Stimulated activated CD8-positive, alpha-beta memory T cell treated with anti-CD3 and anti-CD28 coated beads, Interleukin-4, amount 100 ng/mL, for 24 hours (primary cell): ENCODE measurements at places on chromosomes 16 and 17.

DNA sequence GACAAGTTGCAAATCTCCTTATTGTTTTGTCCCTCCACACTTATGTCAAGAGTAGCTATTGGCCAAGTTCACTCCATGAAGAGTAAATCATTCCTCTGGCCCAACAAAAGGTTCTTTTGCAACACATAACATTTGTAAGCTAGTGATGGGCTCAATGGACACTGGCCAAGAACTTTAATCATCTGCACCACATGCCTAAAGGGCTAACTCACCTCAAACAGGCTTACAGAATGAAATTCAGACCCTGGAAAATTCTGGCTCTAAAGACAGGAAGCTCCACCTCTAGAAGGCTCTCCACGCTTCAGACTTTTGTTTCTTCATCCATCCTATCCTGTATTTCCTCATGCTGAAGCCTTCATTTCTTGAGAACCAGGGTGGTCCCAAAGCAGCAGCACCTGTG is 10.9 kb upstream of the ANKFN1 start:
- no peak for DNase-seq

- DNase-seq, result no peak
These were observed 60.5 kb upstream of the HS3ST2 start for GRCh38 chr16:22753451-22753850.

GRCh38 chr17:12089809-12090384 is 69.2 kb downstream of the MAP2K4 start:
- DNase-seq, result no peak

DNA sequence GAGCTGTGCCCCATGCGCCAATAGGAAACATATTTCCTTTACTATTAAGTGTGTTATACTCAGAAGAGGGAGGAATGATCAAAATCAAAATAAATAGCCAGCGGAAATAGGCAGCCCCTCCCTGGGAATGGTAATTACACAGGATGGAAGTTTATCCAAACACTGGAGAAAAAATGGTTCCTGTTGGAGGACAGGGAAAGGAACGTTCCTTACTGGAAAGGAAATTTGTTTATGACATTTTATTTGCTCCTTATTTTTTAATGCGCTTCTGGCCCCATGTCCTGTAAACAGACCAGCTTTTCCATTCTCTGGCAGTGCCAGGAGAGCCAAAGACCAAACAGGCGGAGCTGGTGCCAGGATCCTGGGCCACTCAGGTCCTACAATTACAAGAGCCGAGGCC is 273.7 kb downstream of the SOX9 start:
- no peak for DNase-seq

DNA sequence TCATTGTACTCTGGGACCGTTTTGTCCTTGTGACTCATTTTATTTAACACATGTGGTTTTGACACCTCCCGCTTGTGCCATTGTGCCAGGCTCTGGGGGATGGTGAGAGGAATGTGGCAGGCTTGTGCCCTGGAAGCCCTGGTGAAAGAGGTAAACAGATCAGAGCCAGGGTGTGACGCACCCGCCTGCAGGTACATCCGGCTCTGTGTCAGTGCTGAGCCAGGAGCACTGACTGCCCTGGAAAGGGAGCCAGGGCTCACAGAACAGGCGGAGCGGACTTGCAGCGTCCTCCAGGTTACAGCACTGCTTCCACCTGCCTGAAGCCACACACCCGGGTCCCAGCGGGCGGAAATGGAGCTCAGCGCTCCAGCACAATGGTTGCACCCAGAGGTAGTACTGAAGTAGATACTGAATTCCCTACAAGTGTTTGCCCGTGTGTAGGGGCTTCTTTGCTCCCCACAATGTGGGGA is 30.6 kb downstream of the CDRT15 start:
- peak; percentile 36 for DNase-seq

GRCh38 chr16:56611281-56611833 is 3.0 kb downstream of the MT2A start:
- no peak for DNase-seq

- no peak for DNase-seq
These were observed 7.1 kb downstream of the FAHD1 start for GRCh38 chr16:1834096-1834495.

- DNase-seq, result no peak
These were observed 27.5 kb downstream of the OMG start for GRCh38 chr17:31269578-31269983.

- no peak for DNase-seq
These were observed 2.2 kb upstream of the ALDOA start for GRCh38 chr16:30063278-30063892.

DNA sequence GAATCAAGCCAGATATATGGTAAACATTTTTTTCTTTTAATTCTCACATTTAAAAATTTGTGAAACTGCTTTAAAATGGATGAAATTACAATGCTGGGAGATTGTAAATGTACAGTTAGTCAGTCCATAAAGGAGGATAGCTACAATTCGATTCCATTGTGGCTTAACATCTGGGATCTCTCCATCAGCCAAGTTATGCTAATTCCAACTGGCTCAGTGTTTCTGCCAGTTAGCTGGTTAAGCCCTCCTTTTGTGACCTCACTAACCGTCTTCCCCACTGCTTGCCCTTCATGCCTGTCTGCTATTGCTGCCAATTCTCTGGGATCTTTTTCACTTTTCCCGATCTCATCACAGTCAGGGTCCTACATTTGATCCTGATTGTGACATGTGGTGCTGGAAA is 1347.6 kb downstream of the CDH11 start:
- no peak for DNase-seq

DNA sequence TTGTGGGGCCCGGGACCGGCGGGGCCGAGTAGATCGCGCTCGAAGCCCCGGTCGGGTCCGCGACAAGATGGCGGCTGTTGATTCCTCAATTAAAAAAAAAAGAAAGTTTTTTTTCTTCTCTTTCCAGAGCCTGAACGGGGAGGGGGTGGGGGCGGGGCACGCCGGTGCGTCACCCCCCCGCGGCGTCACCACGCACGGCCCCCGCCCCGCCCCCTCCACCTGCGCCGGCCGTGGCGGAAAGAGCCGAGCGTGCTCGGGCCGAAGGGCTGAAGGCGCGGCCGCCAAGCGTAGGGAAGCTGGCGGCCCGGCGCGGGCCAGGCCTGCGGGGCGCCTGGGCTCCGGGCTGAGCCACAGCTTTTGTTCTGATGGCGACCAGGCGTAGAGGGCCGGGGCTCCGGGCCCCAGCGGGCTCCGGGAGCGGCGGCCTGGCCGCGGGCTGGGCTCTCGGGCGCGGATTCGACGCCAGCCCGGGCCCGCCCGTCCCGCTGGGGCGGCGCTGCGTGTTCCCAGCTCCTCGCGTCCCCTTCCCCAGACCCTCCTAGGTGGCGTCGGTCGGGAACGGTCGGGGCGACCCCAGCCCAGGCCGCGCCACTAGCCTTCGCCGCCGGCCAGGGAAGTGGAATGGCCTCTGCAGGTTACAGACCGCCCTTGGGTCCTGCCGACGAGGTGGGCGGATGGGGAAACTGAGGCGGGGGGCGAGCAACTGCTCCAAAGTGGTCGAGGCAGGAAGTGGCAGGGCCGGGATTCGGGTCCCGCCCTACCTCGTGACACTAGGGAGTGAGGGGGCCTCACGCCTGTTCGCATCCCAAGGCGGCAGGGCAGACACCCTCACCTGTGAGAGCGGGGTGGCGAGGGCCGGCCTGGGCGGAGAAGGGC is at the start of gene CREBBP:
Gene CREBBP, minus strand, starts transcription at position 91 of the 876 bp plus-strand sequence. CDS start 797 bp downstream, outside the sequence.
- peak; percentile 78 for DNase-seq

DNA sequence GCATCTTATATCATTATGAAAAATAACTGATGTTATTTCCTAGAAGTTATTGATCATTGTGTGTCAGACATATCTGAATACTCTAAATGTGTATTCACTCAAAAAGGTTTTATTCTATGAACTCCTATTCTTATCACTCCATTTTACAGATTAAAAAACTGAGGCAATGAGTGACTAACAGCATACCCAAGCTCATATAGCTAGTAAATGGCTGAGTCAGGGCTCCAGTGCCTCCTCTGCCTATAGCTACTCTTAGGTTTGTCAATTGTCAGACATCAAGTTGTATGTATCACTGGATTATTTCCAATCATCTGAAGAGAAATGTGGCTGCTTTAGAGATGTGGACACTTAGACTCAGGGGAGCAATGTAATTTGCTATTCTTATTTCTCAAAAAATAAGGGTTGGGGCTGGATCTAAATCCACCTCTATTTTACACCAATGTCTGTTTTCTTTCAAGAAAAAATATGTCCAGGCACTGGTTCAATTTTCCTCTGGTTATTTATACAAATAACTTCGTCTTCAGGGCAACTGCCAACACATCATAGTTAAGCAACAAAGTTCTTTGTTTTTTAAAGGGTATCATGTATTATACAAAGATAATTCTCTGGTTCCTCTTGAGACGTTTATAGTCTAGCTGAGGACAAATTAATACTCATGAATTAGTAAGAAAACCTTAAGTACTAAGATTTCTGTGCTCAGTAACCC is 328.9 kb upstream of the MAF start:
- DNase-seq, result no peak

- DNase-seq, result no peak
These were observed 16.0 kb downstream of the SULT1A2 start for GRCh38 chr16:28580726-28581315.

DNA sequence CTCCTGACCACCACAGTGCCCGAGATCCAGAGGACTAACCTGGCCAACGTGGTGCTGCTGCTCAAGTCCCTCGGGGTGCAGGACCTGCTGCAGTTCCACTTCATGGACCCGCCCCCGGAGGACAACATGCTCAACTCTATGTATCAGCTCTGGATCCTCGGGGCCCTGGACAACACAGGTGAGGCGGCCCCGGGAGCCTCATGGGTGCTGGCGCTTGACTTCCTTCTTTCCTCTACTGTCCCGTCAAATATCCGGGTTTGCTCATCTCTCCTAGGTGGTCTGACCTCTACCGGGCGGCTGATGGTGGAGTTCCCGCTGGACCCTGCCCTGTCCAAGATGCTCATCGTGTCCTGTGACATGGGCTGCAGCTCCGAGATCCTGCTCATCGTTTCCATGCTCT is 13.7 kb downstream of the DHX38 start:
- DNase-seq, result no peak

- DNase-seq, result no peak
These were observed 13.8 kb downstream of the SMIM5 start for GRCh38 chr17:75647061-75647460.

- no peak for DNase-seq
These were observed 294.5 kb downstream of the SNX29 start for GRCh38 chr16:12271006-12271405.
